CD4-positive, CD25-positive, alpha-beta regulatory T cell (primary cell): ENCODE measurements at places on chromosomes 12 and 14. TPM values are rescaled to one million over a fixed set of nuclear protein-coding genes. Genes with fewer than 3 reads are reported as not detected.

GRCh38 chr12:13173012-13173932 lies 23.3 kb upstream of the EMP1 start:
- no peaks in the 10 kb centered on the region for H3K36me3 ChIP-seq
- no peak overlapping the region for H3K4me3 ChIP-seq
- peak; percentile 48 for DNase-seq
- no peak overlapping the region for H3K27ac ChIP-seq

GRCh38 chr12:110577864-110578693 lies 5.0 kb downstream of the PPTC7 start:
- H3K27me3 ChIP-seq: no peaks in the 10 kb centered on the region
- no peaks in the 10 kb centered on the region for H3K36me3 ChIP-seq
- H3K27ac ChIP-seq: peak overlapping the region; percentile 86
- H3K4me3 ChIP-seq: peak overlapping the region; percentile 79
- DNase-seq: peak; percentile 82
- H3K4me1 ChIP-seq: peaks cover 71% of the 10 kb centered on the region

GRCh38 chr12:42039577-42039976 lies 105.1 kb downstream of the GXYLT1 start:
- peaks cover 2% of the 10 kb centered on the region for H3K27me3 ChIP-seq
- DNase-seq: no peak
- H3K36me3 ChIP-seq: no peaks in the 10 kb centered on the region
- H3K27ac ChIP-seq: no peak overlapping the region
- H3K4me1 ChIP-seq: no peaks in the 10 kb centered on the region

GRCh38 chr14:78725086-78725485 lies 554.9 kb downstream of the NRXN3 start:
- H3K36me3 ChIP-seq: no peaks in the 10 kb centered on the region
- H3K4me3 ChIP-seq: no peak overlapping the region
- no peaks in the 10 kb centered on the region for H3K27me3 ChIP-seq
- no peak overlapping the region for H3K27ac ChIP-seq
- no peaks in the 10 kb centered on the region for H3K4me1 ChIP-seq

DNA sequence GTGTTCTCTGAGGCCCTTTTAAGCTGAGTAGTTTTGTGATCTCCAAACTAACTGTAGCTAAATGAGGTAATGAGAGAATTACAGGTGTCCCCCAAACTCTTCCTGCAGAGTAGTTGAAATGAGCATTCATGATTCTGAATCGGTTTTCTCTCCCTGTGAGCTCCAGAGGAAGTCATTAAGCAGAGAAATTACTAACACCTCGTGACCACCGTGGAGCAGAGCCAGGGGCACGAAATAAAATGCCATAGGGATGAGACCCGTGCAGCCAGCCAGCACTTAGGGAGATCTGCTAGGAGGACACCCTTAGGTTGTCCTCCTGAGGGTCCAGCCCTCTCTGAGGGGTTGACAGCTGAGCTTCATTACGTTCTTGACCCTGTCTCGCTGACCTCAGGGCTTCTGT lies 79.5 kb downstream of the SLC25A47 start:
- no peaks in the 10 kb centered on the region for H3K27me3 ChIP-seq
- H3K36me3 ChIP-seq: no peaks in the 10 kb centered on the region
- no peak for DNase-seq
- H3K4me1 ChIP-seq: peaks cover 25% of the 10 kb centered on the region
- H3K4me3 ChIP-seq: no peak overlapping the region

DNA sequence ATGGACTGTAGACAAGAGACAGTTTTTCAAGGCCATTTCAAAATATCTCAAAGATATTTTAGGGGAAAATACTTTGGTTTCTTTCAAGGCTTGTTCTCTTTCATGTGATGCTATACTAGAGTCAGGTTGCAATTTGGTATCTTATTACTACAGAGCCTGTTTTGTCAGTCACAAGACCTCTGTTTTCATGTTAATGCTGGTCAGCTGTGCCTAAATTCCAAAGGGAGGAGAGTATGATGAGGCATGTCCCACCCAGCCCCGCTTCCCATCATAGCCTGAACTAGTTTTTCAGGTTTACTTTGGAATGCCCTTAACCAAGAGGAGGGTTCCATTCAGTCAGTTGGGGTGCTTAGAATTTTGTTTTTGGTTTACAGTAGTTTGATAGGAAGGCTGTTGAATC lies 52.6 kb downstream of the GPHB5 start:
- no peaks in the 10 kb centered on the region for H3K4me1 ChIP-seq
- H3K27ac ChIP-seq: no peak overlapping the region
- H3K4me3 ChIP-seq: no peak overlapping the region
- DNase-seq: no peak

GRCh38 chr14:61860294-61860918 lies 98.2 kb downstream of the SNAPC1 start:
- H3K27ac ChIP-seq: no peak overlapping the region
- H3K4me1 ChIP-seq: no peaks in the 10 kb centered on the region
- H3K36me3 ChIP-seq: no peaks in the 10 kb centered on the region
- no peak overlapping the region for H3K4me3 ChIP-seq
- DNase-seq: peak; percentile 31
- H3K27me3 ChIP-seq: peaks cover 10% of the 10 kb centered on the region

GRCh38 chr12:129827102-129827865 lies 76.5 kb downstream of the TMEM132D start:
- H3K27ac ChIP-seq: no peak overlapping the region
- H3K4me3 ChIP-seq: no peak overlapping the region
- H3K36me3 ChIP-seq: no peaks in the 10 kb centered on the region
- DNase-seq: no peak
- no peaks in the 10 kb centered on the region for H3K4me1 ChIP-seq
- no peaks in the 10 kb centered on the region for H3K27me3 ChIP-seq

GRCh38 chr12:6768437-6768914 lies 2.3 kb downstream of the PTMS start:
- H3K27me3 ChIP-seq: peaks cover 17% of the 10 kb centered on the region
- H3K4me3 ChIP-seq: no peak overlapping the region
- no peak overlapping the region for H3K27ac ChIP-seq
- peaks cover 50% of the 10 kb centered on the region for H3K4me1 ChIP-seq

DNA sequence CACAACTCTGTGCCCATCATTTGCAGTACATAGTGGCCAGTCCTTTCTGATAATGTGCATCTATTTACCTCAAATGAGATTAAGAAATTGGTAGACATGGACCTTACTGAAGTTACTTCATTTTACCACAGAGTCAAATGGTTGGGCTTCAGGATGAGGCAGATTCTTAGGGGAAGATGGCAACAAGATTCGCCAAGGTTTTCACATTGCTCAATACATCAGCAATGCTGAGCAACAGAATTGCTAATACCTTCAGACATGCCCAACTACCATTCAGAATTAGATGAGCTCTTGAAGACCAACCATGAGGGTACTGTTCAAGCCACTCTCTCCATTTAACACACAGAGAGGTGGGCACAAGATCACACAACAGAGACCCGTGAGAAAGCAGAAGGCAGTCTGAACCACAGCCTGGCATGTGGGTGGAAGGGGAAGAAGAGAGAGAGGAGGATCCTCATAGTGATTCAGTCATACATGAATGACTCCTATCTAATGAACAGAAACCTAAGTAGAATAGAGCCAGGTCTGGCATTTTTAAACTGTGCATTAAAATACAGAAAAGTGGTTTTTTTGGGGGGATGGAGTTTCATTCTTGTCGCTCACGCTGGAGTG lies 28.5 kb downstream of the CPM start:
- no peak overlapping the region for H3K27ac ChIP-seq
- DNase-seq: no peak
- H3K4me3 ChIP-seq: no peak overlapping the region
- H3K36me3 ChIP-seq: no peaks in the 10 kb centered on the region
- no peaks in the 10 kb centered on the region for H3K4me1 ChIP-seq
- no peaks in the 10 kb centered on the region for H3K27me3 ChIP-seq

- no peaks in the 10 kb centered on the region for H3K36me3 ChIP-seq
- H3K4me3 ChIP-seq: no peak overlapping the region
- H3K27me3 ChIP-seq: peaks cover 4% of the 10 kb centered on the region
- H3K4me1 ChIP-seq: no peaks in the 10 kb centered on the region
Observed at GRCh38 chr12:42570076-42570475, 19.5 kb downstream of the PRICKLE1 start.

DNA sequence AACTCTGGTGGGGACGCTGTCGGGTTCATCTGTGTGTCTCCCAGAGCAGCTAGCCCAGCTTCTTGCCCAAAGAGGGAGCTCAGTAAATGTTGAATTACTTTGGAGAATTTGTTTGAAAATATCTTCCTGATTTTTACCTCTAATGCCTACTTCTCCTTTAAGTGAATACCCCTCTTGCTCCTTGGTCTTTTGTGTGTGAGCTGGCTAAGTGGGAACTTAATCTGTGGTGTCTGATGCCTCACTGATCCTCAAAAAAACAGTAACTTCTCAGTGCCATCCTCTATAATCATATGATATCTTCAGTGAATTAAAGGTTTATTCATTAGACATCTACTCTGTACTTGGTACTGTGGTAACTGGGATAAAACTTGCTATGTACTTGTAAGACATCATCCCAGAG lies 7.7 kb upstream of the PSMA6 start:
- H3K4me1 ChIP-seq: peaks cover 27% of the 10 kb centered on the region
- H3K27ac ChIP-seq: peak overlapping the region; percentile 67
- H3K36me3 ChIP-seq: peaks cover 8% of the 10 kb centered on the region

DNA sequence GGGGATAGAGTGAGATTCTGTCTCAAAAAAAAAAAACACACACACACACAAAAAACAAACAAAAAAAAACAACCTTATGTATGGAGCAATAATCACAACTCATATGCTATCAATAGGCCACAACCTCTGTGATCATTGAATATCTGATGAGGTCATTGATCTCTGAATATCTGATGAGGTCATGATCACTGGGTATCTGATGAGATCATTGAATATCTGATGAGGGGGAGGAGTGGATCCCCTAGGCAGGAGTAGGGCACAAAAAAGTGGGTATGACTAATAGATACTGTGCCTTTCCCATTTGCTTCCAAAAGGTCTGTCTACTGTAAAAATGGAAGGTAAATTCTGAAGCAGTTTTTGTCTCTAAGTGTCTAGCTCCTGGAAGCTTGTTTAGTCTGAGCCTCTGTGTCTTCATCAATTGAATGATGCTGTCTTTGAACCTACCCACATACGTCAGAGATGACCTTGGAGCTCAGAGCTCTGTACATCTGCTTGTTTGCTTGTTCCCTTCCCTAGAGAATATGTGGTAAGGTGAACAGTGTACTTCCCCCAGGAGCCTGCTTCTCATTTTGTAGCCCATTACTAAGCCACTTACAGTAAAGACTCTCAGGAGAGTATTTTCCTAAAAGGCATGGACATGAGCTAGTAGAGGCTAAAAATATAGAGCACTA lies 13.6 kb downstream of the PAH start:
- no peak for DNase-seq
- no peak overlapping the region for H3K27ac ChIP-seq
- no peaks in the 10 kb centered on the region for H3K36me3 ChIP-seq
- H3K27me3 ChIP-seq: no peaks in the 10 kb centered on the region
- no peak overlapping the region for H3K4me3 ChIP-seq
- no peaks in the 10 kb centered on the region for H3K4me1 ChIP-seq

DNA sequence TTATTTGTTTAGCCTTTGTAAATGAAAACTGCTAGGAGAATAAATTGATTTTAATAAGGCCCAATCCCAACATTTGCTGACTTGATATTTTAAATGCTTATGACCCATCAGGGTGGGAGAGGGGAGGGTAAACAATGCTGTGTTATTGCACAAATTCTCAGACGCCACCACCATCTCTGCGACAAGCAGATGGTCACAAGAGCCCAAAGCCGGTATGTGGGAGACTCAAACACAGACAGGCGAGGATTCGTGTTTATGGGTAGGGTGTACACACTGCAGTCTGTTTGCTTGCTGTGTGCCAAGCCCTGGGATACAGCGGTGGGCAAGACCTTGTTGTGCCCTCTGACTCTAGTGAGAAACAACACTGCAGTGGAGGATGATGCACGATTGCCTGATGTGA lies 39.2 kb upstream of the PWP1 start:
- H3K4me1 ChIP-seq: no peaks in the 10 kb centered on the region
- H3K27ac ChIP-seq: no peak overlapping the region
- no peak overlapping the region for H3K4me3 ChIP-seq
- no peaks in the 10 kb centered on the region for H3K36me3 ChIP-seq
- DNase-seq: no peak

GRCh38 chr14:67986131-67986841 lies 166.7 kb downstream of the RAD51B start:
- no peak overlapping the region for H3K4me3 ChIP-seq
- DNase-seq: no peak
- no peak overlapping the region for H3K27ac ChIP-seq
- no peaks in the 10 kb centered on the region for H3K4me1 ChIP-seq
- H3K27me3 ChIP-seq: no peaks in the 10 kb centered on the region

- no peaks in the 10 kb centered on the region for H3K27me3 ChIP-seq
- peak overlapping the region; percentile 87 for H3K27ac ChIP-seq
- H3K36me3 ChIP-seq: peaks cover 38% of the 10 kb centered on the region
- H3K4me1 ChIP-seq: peaks cover 42% of the 10 kb centered on the region
- peak; percentile 63 for DNase-seq
- H3K4me3 ChIP-seq: peak overlapping the region; percentile 37
Observed at GRCh38 chr12:96241846-96242256, 47.7 kb downstream of the ELK3 start.

DNA sequence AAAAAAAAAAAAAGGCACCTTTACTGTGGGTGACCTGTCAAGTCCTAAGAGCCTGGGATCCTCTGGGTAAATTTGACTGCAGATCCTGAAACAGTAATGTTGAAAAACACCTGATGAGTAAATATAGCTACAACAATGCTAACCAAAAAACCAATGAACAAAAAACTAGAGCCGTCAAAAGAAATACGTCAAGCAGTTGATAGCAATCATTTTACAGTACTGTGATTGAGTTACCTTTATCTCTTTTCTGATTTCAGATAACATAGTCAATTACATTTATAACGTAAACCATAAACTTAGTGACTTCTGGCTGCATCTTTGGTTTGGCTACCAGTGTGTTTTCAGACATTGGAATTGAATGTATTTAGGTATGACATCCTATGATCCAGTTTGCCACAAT lies 6.1 kb upstream of the TMED2 start:
- no peak for DNase-seq
- H3K36me3 ChIP-seq: no peaks in the 10 kb centered on the region
- no peaks in the 10 kb centered on the region for H3K27me3 ChIP-seq
- no peak overlapping the region for H3K4me3 ChIP-seq
- no peak overlapping the region for H3K27ac ChIP-seq

- H3K36me3 ChIP-seq: peaks cover 3% of the 10 kb centered on the region
- peaks cover under 1% of the 10 kb centered on the region for H3K4me1 ChIP-seq
Observed at GRCh38 chr14:72932893-72933292, 6.6 kb downstream of the DCAF4 start.

GRCh38 chr12:2183556-2184541 lies 131.1 kb downstream of the CACNA1C start:
- no peaks in the 10 kb centered on the region for H3K4me1 ChIP-seq
- H3K36me3 ChIP-seq: no peaks in the 10 kb centered on the region
- no peak for DNase-seq
- no peak overlapping the region for H3K4me3 ChIP-seq
- no peaks in the 10 kb centered on the region for H3K27me3 ChIP-seq
- no peak overlapping the region for H3K27ac ChIP-seq

GRCh38 chr12:96186607-96187301 lies 7.4 kb upstream of the ELK3 start:
- DNase-seq: no peak
- H3K4me1 ChIP-seq: no peaks in the 10 kb centered on the region
- no peaks in the 10 kb centered on the region for H3K27me3 ChIP-seq
- no peak overlapping the region for H3K27ac ChIP-seq

- H3K4me3 ChIP-seq: no peak overlapping the region
- H3K27ac ChIP-seq: no peak overlapping the region
- H3K36me3 ChIP-seq: no peaks in the 10 kb centered on the region
- peaks cover 4% of the 10 kb centered on the region for H3K4me1 ChIP-seq
- DNase-seq: no peak
- peaks cover 8% of the 10 kb centered on the region for H3K27me3 ChIP-seq
Observed at GRCh38 chr14:101460986-101461750, 100.1 kb upstream of the DIO3 start.

The CLEC1A gene
- not detected for total RNA-seq

The CRIP2 gene
- total RNA-seq: 37.1 TPM

The PRB2 gene
- total RNA-seq: not detected

The KRT72 gene
- 1.3 TPM for total RNA-seq

The ALDH1L2 gene
- total RNA-seq: not detected

The RALGAPA1 gene
- 93.6 TPM for total RNA-seq

The NKX2-8 gene
- total RNA-seq: not detected

The AQP2 gene
- not detected for total RNA-seq
